ENCODE measurements at places on chromosomes 4 and X.

GRCh38 chr4:46839128-46839527 lies 69.9 kb downstream of the COX7B2 start:
- no peak for DNase-seq

GRCh38 chr4:8409264-8410065 lies 31.1 kb downstream of the ACOX3 start:
- DNase-seq, result no peak

DNA sequence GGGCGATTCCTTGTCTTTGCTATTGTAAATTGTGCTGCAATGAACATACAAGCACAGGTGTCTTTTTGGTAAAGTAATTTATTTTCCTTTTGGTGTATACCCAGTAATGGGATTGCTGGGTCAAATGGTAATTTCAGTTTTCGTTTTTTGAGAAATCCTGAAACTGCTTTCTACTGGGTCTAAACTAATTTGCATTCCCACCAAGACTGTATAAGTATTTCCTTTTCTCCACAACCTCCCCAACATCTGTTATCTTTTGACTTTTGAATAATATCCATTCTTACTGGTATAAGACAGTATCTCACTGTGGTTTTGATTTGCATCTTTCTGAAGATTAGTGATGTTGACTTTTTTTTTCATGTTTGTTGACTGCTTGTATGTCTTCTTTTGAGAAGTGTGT lies 2506.0 kb downstream of the PCDH7 start:
- no peak for DNase-seq

DNA sequence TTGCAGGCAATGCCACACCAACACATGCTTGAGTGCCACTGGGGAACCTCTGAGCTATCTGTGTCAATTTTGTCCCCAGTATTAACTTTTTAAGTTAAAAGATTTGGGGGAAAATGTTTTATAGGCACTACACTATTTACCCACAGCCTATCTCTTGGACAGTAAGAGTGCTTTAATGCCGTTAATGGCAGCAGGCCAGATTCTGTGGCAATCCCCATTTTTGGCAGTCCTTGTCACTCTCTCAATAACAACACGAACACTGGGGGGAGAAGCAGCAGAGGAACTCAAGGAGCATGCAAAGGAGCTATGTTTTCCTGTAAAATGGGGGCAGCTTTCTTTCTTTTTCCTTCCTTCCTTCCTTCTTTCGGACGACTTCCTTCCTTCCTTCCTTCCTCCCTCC lies 168.6 kb downstream of the NSUN7 start:
- DNase-seq, result no peak

- DNase-seq, result no peak
Measured at GRCh38 chr4:25838526-25838925, 24.3 kb downstream of the SEL1L3 start.

DNA sequence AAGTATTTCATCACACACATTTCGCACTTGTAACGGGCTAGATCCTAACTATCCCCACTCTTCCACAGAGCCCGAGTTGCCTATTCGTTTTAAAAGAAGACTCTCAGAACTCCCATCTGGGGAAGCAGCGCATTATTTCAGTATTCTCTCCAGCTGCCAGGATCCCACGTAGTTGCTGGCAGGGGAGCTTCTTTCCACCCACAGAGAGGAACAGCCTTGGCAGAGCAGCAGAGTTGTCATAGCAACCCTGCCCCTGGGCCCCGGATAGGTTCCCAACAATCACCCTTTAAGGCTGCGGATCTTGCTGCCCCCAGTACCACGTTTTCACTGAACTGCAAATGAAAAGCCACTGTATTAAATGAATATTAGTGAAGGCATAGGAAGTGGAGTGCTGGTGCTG lies 106.7 kb downstream of the GPM6A start:
- no peak for DNase-seq

DNA sequence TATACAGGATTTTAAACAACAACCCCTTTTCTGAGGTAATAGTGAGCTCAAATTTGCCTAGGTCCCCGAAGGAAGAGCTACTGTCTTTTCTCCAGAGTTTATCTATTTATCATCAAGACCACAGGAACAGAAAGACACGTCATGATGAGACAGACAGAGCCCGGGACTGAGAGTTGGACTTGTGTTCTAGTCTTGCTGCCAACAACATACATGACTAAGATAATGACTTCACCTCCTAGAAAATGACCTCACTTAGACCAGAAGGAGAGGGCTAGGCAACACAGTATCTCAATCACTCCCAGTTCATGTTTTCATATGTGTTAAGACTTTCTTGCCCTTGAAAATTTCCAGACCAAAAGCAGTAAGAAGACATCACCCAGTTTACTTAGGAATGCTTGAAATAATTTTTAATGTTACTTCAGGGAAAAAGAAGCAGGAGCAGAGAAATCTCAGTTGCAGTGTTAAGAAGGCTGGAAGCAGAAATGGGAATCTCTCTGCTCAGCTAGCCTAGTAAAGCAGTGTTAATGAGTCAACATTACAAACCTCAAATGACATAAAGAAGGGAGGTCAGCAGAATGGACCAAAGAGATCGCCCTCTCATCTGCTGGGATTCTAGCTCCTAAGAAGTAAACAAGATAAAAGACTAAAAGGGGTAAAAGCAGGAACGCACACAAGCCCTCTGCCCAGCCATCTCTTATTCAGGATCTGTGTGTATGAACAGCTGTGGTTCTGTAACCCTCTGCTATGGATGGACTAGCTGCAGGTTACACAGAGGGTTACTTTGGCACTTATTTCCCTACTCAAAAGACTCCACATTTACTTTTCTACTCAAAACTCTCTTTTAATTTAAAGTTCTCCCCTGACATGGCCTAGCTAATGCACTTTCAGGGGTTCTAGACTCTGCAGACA lies 24.8 kb downstream of the PDGFC start:
- no peak for DNase-seq

DNA sequence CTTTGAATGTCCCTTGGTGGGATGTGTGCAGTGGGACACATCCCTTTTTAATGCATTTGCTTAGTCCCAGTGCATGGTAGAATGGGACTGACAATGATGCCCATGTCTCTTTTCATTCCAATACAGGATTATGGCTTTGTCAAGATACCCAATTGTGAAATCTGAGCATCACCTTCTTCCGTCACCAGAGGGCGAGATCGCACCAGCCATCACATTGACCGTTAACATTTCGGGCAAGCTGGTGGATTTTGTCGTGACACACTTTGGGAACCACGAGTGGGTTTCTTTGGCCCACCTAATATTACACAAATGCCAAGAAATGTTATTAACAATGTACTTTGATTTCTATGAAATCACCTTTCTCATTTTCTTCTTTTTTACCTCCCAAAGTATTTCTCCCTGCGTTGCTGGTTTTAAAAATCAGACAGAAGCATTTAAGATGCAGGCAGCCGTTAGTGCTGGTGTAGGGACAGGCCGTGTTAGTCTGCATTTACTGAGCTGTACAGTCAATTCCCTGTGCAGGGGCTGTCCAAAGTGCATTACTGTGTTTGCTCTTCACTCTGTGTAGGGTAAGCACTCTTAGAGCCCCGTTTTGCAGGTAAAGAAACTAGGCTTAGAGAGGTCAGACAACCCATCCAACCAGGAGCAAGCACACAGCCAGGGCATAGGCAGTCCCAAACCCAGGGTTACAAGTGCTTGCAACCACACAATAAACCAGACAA lies 46.5 kb downstream of the CWH43 start:
- no peak for DNase-seq

DNA sequence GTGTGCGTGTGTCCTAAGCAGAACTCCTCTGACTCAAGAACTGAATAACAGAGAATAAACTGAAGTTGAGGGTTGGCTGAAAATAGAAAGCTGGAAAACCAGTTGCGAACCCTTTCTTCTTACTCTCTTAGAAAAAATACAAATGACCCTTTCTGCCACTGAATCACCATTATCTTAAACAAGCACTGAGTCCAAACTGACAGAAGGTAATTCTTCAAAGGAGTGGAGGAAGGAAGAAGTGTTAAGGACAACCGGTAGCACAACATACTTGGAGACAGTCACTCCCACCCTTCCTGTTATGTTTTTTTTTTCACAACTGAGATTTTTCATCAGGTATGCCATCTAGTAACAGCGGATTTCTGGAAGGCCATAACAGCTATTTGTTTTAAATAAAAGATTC lies 38.1 kb downstream of the HELQ start:
- no peak for DNase-seq

GRCh38 chr4:168488869-168489274 lies 8.0 kb upstream of the PALLD start:
- no peak for DNase-seq

DNA sequence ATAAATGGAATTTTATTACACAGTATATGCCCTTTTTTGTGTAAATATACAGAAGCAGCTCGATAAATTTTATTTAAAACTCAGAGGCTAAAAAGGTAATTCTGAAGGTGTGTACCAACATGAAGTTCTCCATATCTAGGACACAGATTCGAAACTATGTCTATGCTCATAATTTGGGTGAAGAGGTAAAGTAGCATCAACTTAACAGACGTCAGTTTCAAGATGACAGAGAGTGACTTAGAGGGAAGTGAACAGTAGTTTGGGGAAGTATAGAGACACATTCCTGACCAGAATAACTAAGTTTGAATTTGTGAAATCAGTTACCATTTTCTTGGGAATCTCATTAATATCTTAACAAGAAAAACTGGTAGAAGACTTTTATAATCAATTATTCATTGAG lies 2493.3 kb downstream of the ARAP2 start:
- DNase-seq, result no peak

- DNase-seq, result no peak
Measured at GRCh38 chr4:54440394-54441136, 211.5 kb downstream of the PDGFRA start.

DNA sequence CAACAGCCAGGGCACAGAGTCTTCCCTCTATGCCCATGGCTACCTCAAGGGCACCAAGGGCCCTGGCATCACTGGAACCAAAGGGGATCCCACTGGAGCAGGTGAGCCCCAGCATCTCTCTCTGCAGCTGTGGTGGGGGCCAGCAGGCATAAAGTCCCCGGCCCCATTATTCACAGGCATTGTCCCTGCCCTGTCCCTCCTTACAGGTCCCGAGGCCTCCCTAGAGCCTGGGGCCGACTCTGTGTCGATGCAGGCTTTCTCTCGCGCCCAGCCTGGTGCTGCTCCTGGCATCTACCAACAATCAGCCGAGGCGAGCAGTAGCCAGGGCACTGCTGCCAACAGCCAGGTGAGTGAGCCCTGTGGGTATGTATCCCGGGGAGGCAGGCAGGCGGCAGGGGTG lies 12.3 kb upstream of the UBA1 start:
- no peak for DNase-seq

- DNase-seq, result no peak
Measured at GRCh38 chrX:85493821-85494220, 114.4 kb upstream of the POF1B start.

DNA sequence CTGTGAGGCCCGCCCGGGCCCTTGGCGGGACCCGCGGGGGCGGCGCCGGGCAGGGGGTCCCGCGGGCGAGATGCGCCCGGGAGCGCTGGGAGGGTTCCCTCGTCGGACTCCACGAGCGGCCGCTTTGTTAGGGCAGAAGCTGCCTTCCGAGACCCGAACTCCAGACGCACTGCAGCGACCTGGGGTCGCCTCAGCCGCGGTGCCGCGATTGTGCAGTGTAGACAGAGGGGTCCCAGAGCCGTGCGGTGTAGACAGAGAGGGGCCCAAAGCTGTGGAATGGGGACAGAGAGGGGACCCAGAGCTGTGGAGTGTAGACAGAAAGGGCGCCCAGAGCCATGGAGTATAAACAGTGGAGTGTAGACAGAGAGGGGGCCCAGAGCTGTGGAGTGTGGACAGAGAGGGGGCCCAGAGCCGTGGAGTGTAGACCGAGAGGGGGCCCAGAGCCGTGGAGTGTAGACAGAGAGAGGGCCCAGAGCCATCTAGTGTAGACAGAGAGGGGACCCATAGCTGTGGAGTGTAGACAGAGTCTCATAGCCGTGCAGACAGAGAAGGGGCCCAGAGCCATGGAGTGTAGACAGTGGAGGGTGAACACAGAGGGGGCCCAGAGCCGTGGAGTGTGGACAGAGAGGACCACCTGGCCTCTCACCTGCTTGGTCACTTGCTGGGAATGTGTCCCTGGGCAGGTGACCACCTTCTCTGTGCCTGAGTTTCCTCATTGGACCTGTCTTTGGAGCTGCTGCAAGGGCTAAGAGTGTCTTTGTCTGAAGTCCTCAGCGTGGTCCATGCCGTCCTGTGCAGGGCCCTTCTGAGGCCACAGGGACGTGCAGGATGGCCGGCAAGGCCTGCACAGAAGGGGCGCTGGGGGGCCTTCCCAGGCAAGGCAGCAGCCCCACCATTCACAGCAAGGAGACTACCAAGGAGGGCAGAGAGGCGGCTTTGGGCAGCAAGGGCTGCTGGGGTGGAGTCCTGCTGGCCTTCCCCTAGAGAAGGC lies 875 bp downstream of the RGS12 start:
- no peak for DNase-seq

DNA sequence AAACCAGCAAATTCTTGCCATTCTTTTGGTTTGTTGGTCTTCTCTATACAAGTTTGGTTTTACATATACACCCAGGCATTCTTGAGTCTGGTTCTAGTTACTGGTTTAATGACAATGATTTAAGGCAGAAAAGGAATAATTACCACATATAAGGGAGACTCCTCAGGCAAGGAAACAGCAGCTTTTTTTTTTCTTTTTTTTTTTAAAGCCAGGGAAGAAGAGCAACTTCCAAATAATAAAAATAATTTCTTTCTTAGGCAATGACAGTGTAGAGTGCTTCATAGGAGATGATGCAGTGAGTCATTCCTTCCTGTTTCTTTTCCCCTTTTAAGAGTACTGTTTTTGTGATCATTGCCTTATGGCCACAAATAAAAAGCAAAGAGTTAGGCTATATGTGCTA lies 289.7 kb downstream of the DKK2 start:
- DNase-seq, result no peak

GRCh38 chr4:4779486-4779885 lies 80.0 kb upstream of the MSX1 start:
- no peak for DNase-seq

- DNase-seq, result no peak
Measured at GRCh38 chrX:140524556-140524955, 19.7 kb upstream of the SOX3 start.

DNA sequence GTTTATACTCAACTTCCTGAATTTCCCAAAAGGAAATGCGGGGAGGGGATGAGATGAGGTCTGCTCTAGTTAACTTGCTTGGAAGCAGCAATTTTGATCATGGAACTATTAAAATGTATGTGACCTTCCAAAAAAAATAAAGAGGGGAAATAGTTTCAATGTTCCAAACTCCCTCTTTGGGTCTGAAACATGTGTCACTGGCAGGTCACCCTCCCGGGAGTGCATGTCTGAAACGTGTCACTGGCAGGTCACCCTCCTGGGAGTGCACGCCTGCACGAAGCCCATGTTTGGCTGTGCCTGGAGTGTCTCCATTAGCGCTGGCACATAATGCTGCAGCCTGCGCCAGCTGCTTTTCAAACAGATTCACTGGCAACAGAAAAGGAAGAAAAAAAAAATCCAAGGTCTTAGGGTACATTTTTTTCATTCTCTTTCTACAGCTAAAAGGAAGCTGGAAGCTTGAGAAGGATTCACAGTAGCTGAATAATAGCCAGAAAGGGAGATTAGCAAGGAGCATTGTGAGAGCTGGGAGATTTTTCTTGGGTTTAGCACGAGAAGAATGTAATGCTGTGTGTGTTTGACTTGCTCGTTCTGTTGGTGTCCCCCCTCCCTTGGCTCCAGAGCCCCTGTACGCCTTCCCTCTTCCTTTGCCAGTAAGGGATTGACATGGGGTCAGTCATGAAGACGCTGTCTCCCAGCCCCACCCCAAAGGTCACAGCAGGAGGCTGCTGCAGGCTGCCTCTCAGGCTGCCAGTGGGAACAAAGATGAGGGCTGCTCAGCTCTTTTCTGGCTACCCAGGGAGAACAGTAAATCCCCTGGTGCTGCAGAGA lies 39.2 kb upstream of the TLR3 start:
- no peak for DNase-seq

GRCh38 chr4:110198049-110198434 lies 373 bp downstream of the ELOVL6 start:
- DNase-seq, result no peak

- DNase-seq, result no peak
Measured at GRCh38 chrX:148380650-148381561, 119.5 kb upstream of the AFF2 start.
